ENCODE measurements at places on chromosomes 7 and 10.

- no peaks in the 10 kb centered on the region for H3K36me3 ChIP-seq
- H3K4me3 ChIP-seq: no peak overlapping the region
- peaks cover 10% of the 10 kb centered on the region for H3K4me1 ChIP-seq
- no peak overlapping the region for H3K27ac ChIP-seq
- DNase-seq: no peak
These were observed 83.5 kb upstream of the GNA12 start for GRCh38 chr7:2927592-2927991.

DNA sequence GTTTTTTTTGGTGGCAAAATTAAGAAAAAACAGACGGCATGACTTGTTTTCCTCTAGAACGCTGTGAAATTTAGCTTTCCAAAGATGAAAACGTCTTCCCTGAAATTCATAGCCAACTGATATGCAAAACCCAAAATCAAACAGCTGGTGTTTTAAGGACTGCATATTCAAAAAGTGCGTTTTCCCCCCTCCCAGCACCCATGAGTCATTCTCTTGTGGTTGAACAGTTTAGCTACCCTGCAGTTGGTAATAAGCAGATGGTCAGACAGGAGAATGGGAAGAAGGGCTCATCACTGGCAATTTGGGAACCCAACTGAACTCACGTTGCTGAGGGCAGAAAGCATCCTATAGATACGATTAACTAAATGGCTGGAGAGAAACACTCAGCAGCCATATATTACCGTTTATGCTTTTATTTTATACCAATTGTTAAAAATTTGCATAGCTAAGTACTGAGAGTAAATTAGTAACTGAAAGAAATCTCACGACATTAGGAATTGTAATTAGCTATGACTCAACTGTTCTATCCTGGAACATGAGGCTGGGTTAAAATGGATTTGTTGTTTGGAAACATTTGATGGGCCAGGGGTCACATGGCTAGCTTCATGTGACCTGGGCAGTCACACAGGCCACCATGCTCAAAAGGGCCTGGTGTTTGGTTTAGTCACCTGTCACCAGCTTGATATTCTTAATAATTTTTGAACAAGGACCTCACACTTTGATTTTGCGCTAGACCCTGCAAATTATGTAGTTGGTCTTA is 343.1 kb downstream of the PHTF2 start:
- H3K27ac ChIP-seq: no peak overlapping the region
- no peak overlapping the region for H3K4me3 ChIP-seq
- H3K36me3 ChIP-seq: no peaks in the 10 kb centered on the region
- H3K4me1 ChIP-seq: no peaks in the 10 kb centered on the region

DNA sequence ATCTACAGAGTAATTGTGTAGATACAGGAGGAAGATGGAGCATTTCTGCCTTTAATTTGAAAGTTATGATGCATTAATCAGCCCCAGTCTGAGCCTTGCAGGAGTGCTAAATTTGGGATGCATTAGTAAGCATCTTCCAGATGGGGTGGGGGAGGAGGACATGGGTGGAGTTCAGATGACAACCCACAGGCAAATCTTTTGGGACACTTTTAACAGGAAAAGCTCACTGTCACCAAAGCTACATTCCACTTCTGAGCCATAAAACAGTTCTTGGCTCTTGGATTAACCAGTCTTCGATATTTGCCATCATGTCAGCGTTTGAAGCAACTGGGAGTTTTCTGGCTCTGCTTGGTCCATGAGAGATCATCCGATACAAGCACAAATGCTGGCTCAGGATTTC is 121.1 kb downstream of the CXCL12 start:
- H3K4me1 ChIP-seq: peaks cover 20% of the 10 kb centered on the region
- no peaks in the 10 kb centered on the region for H3K36me3 ChIP-seq
- H3K27ac ChIP-seq: no peak overlapping the region
- H3K4me3 ChIP-seq: no peak overlapping the region

DNA sequence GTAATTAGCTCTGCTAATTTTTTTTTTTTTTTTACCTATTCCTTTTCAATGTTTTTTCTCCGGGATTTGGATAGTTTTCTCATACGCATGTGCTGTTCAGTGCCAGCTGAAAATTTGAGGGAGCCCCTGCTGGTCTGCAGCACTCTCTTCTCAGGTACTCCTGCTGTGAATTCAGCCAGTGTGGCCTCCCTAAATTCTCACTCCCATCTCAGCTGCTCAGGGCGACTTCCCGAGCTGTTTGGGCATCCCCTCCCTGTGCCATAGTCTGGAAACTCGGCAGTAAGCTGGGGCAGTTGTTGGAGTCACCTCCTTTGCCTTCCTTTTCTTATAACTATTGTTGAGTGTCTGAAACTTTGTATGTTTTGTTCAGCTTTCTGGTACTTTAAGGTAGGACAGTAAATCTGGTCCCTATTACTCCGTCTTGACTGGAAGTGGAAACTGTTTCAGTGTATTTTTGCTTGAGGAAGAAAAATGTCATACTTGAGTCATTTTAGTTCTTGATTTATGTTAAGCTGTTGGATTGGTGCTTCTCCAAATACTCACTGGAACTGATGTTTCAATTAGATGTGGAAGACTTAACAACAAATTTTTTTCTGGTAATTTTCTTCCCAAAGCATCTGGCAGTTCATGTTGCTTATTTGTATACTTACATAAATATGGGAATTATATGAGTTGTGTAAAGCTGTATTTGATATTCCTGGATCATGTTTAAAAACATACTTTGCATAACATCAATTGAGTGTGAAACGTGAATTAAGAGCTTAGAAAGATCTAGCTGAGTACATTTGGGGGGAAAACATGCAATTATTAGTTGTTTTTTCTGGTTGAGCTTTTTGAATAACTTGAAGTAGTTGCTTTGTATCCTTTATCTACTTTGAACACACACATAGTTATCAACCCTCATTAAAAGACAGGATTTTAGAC is 33.7 kb downstream of the MINPP1 start:
- peaks cover 6% of the 10 kb centered on the region for H3K36me3 ChIP-seq
- H3K27ac ChIP-seq: no peak overlapping the region
- no peaks in the 10 kb centered on the region for H3K4me1 ChIP-seq
- no peak overlapping the region for H3K4me3 ChIP-seq

GRCh38 chr10:117796130-117796745 is 250.5 kb downstream of the RAB11FIP2 start:
- no peaks in the 10 kb centered on the region for H3K36me3 ChIP-seq
- DNase-seq: no peak
- no peak overlapping the region for H3K4me3 ChIP-seq
- H3K27me3 ChIP-seq: no peaks in the 10 kb centered on the region
- H3K4me1 ChIP-seq: no peaks in the 10 kb centered on the region

- H3K4me1 ChIP-seq: peaks cover 2% of the 10 kb centered on the region
- H3K36me3 ChIP-seq: peaks cover 2% of the 10 kb centered on the region
- peak; percentile 91 for DNase-seq
- H3K27me3 ChIP-seq: no peaks in the 10 kb centered on the region
- H3K4me3 ChIP-seq: no peak overlapping the region
These were observed 22.5 kb downstream of the ERCC6 start for GRCh38 chr10:49516216-49516970.
